Activated naive CD8-positive, alpha-beta T cell treated with anti-CD3 and anti-CD28 coated beads, Interleukin-2, amount 10 ng/mL, durations not matched to agents 7 days and 5 days (primary cell): ENCODE measurements at places on chromosomes 3 and 15.

DNA sequence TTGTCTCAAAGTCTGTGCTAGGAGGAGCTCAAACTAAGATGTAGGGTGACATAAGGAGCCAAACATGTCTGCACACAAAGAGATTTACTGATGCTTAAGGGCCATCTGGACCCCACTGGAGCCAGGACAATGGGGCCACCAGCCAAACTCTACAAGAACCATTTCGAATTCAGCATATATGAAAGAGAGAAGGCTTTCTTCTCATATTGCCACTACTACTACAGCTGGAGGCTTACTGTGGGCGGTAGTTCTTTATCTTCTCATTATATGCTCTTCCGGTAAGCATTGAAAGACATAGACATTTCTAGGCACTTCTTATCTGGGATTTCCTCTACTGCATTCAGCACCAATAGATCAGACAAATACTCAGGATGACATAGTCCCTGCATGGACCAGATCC lies 404.4 kb upstream of the PROK2 start:
- no peak for DNase-seq
- H3K4me3 ChIP-seq = no peak overlapping the region
- H3K27me3 ChIP-seq = peaks cover 4% of the 10 kb centered on the region

DNA sequence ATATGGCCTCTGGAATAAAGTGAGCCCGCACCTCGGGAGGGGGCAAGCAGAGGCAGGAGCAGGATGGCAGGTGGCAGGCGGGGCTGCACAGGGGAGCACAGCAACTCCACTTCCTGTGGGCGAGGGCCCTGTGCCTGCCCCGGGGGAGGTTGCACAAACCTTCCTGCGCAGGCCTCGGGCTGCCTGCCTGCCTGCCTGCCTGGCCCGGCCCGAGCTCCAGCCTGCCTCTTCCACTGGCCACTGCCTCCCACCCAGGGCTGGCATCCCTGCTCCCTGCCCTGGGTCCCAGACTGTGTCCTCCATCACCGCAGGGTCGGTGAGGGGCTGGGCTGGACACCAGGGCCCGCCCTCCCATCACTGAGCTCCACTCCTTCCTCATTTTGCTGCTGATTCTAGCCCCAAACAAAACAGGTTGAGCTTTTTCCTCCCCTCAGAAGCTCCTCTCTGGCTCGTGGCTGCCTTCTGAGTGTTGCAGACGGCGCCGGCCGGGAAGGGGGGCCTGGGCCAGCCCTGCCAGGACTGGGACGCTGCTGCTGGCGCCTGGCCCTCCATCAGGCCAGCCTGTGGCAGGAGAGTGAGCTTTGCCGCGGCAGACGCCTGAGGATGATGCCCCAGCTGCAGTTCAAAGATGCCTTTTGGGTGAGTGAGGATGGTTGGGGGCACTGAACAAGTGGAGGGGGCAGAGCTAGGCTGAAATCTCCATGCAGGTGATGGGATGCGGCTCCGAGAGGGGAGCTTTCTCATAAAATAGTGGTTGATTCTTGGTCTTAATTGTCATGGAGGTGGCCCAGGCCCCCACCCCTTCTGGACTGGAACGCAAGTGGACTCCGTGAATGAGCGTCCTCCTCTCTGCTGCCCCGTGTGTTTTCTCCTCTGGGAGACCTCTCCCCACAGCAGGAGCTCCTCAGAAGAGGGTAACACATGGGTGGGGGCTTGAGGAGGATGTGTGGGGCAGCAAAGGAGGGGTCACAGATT lies at the start of gene PSTPIP1:
TSS of gene PSTPIP1 (plus strand) at position 156 of the 975 bp plus-strand sequence. CDS start at position 604, 448 bp downstream.
- DNase-seq = peak; percentile 78
- peaks cover 55% of the 10 kb centered on the region for H3K4me1 ChIP-seq
- no peaks in the 10 kb centered on the region for H3K27me3 ChIP-seq
- peak within 1 kb of the TSS; percentile 95 for H3K27ac ChIP-seq
- H3K36me3 ChIP-seq = peaks cover 16% of the 10 kb centered on the region

DNA sequence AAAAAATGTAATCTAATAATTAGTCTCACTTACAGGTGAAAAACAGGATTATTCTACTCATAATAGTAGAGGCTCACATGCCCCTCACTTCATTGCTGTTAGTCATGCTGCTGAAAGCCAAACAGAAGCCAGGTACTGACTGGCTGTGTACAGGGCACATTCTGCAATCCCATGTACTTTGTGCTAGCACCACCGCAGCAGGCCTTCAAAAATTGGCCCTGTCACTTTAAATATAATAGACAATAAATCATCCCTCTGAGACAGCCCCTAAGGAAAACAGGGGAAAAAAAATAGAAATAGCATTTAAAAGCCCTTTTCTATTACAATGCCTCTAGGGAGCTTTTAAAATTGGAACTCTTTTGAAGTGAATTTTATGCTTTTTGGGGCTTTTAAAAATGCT lies 723.8 kb downstream of the TUSC7 start:
- no peak overlapping the region for H3K27ac ChIP-seq
- no peaks in the 10 kb centered on the region for H3K36me3 ChIP-seq
- no peak for DNase-seq
- H3K4me1 ChIP-seq = no peaks in the 10 kb centered on the region
- no peaks in the 10 kb centered on the region for H3K27me3 ChIP-seq

DNA sequence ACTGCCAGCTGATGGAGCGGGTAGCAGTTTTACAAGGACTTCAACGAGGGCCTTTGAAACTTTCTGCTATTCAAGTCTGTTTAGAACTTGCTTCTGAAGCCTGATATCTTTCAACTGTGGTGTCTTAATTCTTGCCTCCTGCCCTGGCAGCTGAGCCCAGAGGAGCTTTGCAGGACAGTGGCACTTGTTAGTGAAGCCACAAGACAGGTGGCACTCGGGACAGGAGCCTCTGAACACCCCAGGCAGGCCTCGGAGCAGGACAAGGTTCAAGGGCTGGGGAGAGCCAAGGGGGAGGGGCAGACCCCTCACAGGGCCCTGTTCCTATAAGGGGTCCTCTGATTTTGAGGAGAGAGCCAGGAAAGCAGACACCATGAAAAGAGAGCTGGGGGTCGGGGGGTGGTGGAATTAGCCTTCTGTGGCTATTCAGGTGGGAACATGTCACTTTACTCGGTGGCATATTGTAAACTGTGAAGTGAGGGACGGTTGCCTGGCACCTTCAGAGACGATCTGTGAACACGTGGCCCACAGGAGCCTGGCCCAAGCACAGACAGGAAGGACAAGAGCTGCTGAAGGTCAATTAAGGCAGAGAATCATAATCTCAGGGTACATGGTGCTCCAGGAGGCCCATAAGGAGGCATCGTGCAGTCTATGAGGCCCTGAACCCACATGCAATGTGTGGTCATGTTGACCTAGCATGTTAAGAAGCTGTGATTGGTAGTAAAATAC lies 30.1 kb upstream of the KY start:
- H3K4me3 ChIP-seq = no peak overlapping the region
- no peak overlapping the region for H3K27ac ChIP-seq
- no peak for DNase-seq
- no peaks in the 10 kb centered on the region for H3K36me3 ChIP-seq
- peaks cover 2% of the 10 kb centered on the region for H3K4me1 ChIP-seq
- peaks cover 3% of the 10 kb centered on the region for H3K27me3 ChIP-seq

DNA sequence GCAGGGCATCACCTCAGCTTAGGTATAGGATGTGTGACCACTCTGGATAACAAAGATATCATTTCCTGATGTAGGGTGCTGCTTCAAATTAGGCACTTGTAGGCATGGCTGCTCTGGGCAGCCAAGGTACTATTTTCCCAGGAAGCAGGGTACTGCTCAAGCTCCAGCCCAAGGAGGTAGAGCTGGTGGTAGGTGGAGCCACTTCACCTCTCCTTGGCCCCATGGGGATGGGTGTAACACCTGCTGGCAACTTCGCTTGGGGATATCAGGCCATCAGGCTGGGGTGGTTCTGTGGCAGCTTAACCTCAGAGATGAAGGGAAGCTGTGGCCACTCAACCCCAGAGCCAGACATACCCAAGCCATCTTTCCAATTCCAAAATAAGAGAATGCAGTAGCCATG lies 147.1 kb upstream of the IGF1R start:
- H3K4me3 ChIP-seq = no peak overlapping the region
- H3K36me3 ChIP-seq = no peaks in the 10 kb centered on the region
- peaks cover 39% of the 10 kb centered on the region for H3K27me3 ChIP-seq
- H3K4me1 ChIP-seq = no peaks in the 10 kb centered on the region
- no peak overlapping the region for H3K27ac ChIP-seq

DNA sequence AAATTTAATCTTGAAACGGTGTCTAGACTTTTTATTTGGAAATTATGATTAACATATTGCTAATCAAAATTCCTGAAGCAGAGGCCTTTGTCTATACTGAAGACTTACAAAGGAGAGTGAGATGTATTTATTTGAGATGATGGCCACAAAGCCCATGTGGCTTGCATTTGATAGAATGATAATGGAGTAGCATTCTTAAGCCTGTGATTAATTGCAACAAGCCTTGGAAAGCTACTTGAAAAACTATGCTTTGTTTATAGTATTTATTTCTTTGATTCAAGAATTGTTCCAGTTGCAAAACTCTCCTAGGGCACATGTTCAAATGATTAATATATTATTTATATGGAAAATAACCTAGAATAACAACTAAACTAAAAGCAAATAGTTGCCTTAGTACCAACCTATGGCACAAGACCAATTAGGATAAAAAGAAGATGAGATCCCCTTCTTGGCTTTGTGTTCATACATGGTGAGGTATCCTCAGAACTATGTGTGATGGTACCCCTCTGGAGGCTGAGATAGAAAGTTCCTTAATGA lies 244.1 kb upstream of the TBL1XR1 start:
- no peak overlapping the region for H3K27ac ChIP-seq
- no peaks in the 10 kb centered on the region for H3K4me1 ChIP-seq
- no peak for DNase-seq
- no peaks in the 10 kb centered on the region for H3K27me3 ChIP-seq
- no peaks in the 10 kb centered on the region for H3K36me3 ChIP-seq

- no peak for DNase-seq
Measured at GRCh38 chr3:9111417-9111816, 138.0 kb downstream of the SRGAP3 start.

DNA sequence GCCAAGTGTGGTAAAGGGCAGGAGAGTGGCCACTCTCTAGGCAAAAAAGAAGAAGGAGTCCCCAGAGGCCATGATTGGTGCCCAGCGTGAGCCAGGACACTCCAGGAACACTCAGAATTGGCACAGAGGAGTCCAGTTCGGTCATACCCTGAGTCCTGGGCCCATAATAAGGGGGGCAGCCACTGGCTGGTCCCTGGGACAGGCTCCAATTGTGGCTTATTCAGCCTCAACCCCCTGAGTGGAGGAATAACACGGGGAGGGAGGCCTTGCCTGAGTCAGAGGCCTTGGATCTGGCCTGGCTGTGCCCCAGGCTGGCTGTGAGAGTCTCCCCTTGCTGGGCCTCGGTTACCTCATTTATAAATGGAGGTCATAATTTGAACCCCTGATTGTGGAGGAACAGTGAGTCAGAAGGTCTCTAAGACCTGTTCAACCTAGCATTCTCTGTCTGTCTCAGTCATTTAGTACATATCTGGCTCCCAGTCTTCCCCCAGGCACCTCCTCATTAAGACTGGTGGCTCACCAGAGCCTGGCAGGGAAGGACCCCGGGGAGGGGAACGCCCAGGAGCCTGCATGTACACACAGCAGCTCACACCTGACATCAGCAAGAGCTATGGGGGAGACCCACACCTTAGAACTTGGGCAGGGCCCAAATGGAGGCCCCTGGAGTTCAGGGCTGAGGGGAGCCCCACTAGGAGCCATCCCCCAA lies 95.9 kb upstream of the ATP2B2 start:
- no peak for DNase-seq
- H3K27me3 ChIP-seq = peaks cover 30% of the 10 kb centered on the region
- no peaks in the 10 kb centered on the region for H3K36me3 ChIP-seq
- peaks cover 29% of the 10 kb centered on the region for H3K4me1 ChIP-seq

DNA sequence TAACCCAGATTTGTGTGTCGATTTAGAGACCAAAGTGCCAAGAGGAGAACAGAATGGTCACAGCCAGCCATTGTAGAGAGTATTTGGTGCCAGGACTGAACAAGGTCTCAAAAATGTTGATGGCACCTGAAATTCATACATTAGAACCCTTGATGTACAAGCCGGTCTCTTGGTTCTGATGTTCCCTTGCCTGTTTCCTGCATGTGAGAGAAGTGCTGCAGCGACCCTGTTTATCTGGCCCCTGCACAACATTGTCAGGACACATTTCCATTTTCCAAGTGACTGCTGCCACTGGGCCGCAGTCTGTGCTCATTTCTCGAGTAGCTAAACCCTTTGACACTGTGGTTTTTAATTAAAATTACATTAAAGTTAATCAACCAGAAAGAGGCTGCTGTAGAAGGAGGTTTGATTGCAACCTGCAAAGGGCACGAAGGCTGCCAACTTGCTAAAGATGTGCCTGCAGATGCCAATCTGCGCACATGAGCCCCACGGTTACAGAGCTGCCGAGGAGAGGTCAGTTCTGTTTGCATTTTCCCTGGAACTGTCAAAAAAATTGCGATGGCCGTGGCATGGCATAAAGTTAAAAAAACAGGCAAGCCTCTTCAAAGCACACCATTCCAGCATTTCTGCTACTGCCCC lies 136.4 kb upstream of the CMC1 start:
- no peak for DNase-seq
- no peak overlapping the region for H3K4me3 ChIP-seq

GRCh38 chr3:186679151-186679550 lies 13.3 kb downstream of the HRG start:
- no peak overlapping the region for H3K4me3 ChIP-seq
- no peak for DNase-seq
- no peaks in the 10 kb centered on the region for H3K4me1 ChIP-seq
- H3K27ac ChIP-seq = no peak overlapping the region
- H3K27me3 ChIP-seq = peaks cover 60% of the 10 kb centered on the region

- H3K4me1 ChIP-seq = no peaks in the 10 kb centered on the region
- H3K27ac ChIP-seq = no peak overlapping the region
- no peaks in the 10 kb centered on the region for H3K27me3 ChIP-seq
- H3K36me3 ChIP-seq = peaks cover 9% of the 10 kb centered on the region
- no peak for DNase-seq
Measured at GRCh38 chr3:115077501-115078250, 69.4 kb downstream of the ZBTB20 start.

DNA sequence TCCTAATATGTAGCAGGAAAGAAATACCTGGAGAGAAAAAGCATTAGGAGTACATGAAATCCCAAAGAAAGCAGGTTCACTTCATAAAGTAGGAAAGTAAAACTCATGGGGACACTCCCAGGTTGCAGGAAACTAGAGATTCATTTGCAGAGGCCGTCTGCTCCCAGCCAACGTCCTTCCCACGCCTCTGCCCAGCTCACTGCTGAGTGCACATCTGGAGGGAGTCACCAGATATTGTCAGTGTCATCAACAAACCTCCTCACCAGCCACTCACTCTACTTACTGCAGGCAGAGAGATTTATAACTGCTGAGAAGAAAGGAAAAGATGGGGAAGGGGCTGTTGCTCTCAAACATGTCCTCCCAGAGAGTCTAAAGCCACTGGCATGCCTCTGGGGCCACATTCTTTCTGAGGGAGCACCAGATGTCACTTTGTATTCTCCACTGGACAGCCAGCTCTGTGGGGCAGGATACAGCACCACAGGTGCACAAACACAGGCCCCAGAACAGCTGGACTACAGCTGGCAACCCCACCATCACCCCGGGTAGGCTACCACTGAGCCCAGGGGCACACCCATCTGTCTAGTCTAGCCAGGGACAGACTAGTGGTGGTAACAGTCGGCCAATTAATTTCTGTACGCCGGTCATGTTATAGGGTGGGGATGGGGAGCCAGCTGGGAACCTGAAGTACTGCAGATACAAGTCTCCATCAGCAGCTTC lies 64.5 kb downstream of the NPTN start:
- peaks cover 17% of the 10 kb centered on the region for H3K4me1 ChIP-seq
- H3K36me3 ChIP-seq = peaks cover 8% of the 10 kb centered on the region
- no peaks in the 10 kb centered on the region for H3K27me3 ChIP-seq
- DNase-seq = no peak

GRCh38 chr15:81085213-81085612 lies 48.9 kb upstream of the CFAP161 start:
- peaks cover 3% of the 10 kb centered on the region for H3K4me1 ChIP-seq
- no peak overlapping the region for H3K27ac ChIP-seq
- H3K4me3 ChIP-seq = no peak overlapping the region
- DNase-seq = no peak

- H3K4me3 ChIP-seq = no peak overlapping the region
- H3K27me3 ChIP-seq = no peaks in the 10 kb centered on the region
- H3K27ac ChIP-seq = no peak overlapping the region
Measured at GRCh38 chr3:147838652-147839051, 429.5 kb downstream of the ZIC1 start.
